ENCODE measurements at places on chromosomes 1 and 21.

GRCh38 chr1:116365353-116365780 lies 7.7 kb upstream of the ATP1A1 start:
- no peak for DNase-seq

DNA sequence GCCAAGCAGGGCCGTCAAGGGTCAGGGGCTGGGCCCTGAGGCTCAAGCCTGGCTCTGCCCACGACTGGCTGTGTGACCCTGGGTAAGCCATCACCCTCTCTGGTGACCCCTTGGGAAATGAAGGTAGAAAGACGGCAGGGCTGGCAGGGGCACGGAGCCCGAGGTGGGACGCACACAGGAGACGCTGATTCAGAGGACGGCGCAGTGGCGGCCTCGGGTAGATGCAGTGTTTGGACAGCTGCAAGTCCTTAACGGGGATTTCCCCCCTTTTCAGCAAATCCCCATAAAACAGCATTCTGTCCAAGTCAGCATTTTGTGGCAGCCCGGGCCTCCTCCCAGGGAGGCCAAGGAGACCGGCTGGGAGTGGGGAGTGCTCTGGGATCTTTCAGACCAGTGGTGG lies 16.7 kb downstream of the COL8A2 start:
- no peak for DNase-seq

- no peak for DNase-seq
Measured at GRCh38 chr21:37319551-37319950, 47.0 kb upstream of the DYRK1A start.

- no peak for DNase-seq
Measured at GRCh38 chr1:6373961-6374720, 19.4 kb downstream of the ACOT7 start.

- no peak for DNase-seq
Measured at GRCh38 chr1:17365293-17365692, 6.7 kb upstream of the PADI6 start.

DNA sequence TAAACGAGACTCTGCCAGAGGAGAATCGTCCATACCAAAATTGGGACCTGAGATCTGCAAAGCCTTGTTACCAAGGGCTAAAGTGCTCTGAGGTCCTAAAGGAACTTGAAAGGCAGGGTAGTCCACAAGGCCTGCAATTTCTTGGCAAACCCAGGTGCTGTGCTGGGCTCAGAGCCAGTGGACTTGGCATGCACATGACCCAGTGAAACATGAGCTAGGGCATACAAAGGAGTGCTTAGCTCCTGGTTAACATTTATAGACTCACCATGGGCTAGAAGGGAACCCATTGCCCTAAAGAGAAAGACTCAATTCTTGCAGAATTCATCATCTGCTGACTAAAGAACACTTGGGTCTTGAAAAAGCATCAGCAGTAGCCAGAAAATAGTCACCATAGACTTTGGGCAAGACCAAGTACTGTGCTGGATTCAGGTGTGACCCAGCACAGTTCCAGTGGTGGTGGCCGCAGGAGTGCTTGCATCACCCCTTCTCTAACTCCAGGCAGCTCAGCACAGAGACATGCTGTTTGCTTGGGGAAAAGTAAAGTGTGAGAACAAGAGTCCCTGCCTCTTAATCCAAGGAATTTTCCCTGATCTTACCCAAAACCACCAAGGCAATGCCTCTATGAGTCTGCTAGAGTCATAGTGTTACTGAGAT lies 1069.4 kb upstream of the ADGRL2 start:
- no peak for DNase-seq

DNA sequence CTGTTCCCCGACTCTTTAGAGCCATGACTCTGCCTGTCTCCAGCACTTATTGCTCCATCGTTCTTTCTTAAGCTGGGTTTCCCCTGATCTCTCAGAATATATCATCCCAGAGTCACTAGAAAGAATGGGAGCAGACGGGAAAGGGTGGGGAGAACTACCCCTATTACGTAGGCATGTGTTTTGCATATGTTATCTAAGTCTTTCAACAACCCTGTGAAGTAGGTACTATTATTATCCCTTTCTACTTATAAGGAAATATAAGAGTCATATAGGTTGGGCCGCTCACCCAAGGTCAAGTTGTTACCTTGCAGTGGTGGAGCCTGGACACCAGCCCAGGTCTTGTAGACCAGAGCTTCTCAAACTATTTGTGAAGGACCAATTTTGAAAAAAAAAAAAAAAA lies 38.7 kb downstream of the ELF3 start:
- DNase-seq: no peak

DNA sequence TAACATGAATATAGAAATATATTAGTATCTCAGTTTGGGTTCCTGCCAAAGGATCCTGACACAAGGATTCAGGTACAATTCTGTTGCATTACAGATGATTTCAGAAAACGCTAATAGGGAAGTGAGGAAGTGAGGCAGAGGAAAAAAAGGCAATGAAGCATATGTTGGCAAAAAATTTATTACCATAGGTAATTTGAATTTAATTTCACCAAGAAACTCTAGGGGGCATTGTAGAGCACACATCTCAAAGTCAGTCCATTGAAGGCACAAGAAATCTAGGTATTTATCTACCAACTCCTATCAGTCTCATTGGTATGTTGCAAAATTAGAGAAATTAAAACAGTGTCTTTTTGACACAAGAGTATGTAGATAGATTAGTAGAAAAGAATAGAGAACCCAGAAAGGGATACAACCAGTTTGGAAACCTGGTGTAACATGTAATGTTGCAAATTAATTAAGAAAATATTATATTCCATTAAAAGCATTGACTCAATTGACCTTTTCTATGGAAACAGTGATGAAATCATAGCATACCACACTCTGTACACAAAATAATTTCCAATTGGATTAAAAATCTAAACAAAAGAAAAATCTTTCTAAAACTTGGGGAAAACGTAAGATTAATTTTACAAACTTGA lies 104.9 kb upstream of the SNX7 start:
- DNase-seq: no peak

GRCh38 chr1:162023181-162023546 lies 505 bp downstream of the OLFML2B start:
- no peak for DNase-seq

Measured in SW 1271 (cell line).